ENCODE measurements at places on chromosomes 16 and 17. TPM values are rescaled to one million over a fixed set of nuclear protein-coding genes. Genes with fewer than 3 reads are reported as not detected.

Gene ABCA6
- not detected for total RNA-seq

GRCh38 chr17:17098551-17099179 lies 56.4 kb downstream of the MPRIP start:
- H3K4me3 ChIP-seq, result no peak overlapping the region
- no peak overlapping the region for H3K27ac ChIP-seq
- H3K4me1 ChIP-seq, result peaks cover 9% of the 10 kb centered on the region
- no peaks in the 10 kb centered on the region for H3K27me3 ChIP-seq
- DNase-seq, result no peak

Gene TMEM114
- total RNA-seq, result 1.6 TPM

Gene NPB
- 0.80 TPM for total RNA-seq

GRCh38 chr17:56481659-56482058 lies 111.8 kb upstream of the NOG start:
- H3K4me3 ChIP-seq, result no peak overlapping the region
- H3K4me1 ChIP-seq, result no peaks in the 10 kb centered on the region
- no peaks in the 10 kb centered on the region for H3K36me3 ChIP-seq
- H3K27me3 ChIP-seq, result no peaks in the 10 kb centered on the region
- no peak overlapping the region for H3K27ac ChIP-seq

DNA sequence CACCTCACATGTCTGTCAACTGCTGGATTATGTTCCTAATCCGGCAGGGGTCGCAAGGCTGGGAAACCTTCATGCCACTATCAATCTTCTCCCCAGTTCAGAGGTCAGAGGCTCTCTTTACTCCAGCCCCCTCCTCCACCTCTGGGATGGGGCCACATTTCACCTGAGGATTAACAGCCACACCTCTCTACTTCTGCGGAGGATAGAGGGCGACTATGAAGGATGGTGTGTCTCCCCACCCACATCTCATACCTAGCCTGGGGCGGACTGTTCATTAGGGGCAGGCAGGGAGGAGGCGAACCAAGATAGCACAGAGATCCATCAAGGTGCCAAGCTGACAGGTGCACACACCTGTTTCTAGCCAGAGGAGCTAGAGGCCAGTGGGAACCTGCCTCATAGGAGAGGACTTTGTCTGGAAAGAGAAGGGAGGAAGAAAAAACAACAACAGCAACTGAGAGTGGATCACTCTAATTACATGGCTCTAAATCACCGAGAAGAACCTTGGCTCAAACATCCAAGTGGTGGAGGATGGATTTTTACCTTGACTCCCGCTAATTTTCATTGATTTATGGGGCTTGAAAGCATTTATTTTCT lies 41.9 kb upstream of the SKAP1 start:
- no peak for DNase-seq
- no peak overlapping the region for H3K27ac ChIP-seq
- H3K27me3 ChIP-seq, result no peaks in the 10 kb centered on the region
- H3K36me3 ChIP-seq, result no peaks in the 10 kb centered on the region
- H3K4me1 ChIP-seq, result peaks cover 10% of the 10 kb centered on the region
